ENCODE measurements at places on chromosomes 13 and 19.
A peak's percentile ranks its signal among the peaks of the same experiment; 100 is the strongest.

- peak; percentile 60 for DNase-seq
Observed at GRCh38 chr19:10968527-10969135, 7.8 kb downstream of the SMARCA4 start.

DNA sequence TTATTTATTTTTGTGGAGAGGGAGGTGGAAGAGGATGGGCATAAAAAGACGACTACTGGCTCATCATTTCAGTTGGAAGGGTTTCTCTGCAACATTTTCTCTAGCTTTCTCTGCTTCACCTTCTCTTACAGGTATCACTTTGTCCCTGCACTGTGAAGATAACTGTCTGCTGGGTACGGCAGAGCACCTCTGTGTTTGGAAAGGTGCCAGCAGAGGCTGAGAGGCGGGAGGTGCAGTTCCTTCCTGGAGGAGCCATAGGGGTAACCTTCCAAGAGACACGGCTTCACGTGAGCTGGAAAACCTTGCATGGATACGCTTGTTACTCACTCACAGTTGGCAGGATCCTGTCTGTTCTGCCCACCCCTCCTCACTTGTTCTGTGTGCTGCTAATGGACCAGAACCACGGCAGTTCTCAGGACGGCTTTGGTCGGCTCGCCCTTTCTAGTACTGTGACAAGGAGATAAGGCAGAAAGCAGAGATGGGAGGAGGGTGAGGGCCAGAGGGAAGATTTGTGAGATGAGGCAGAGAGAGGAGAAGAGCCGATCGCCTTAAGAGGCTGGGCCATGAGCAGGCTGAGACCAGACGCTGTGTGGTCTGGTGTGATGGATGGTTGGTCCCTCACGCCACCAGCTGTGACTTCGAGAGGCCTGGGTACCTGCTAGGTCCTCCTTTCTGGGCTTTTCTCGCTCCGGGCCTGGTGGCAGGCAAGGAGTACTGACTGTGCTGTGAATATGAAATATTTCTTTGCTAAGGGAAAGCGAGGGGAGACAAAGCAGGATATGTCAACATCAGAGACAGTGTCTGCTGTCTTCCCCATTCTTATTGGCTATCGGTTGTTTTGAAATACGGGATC is 66.8 kb downstream of the MRPL57 start:
- DNase-seq, result no peak

- no peak for DNase-seq
Observed at GRCh38 chr19:19548915-19549759, 11.1 kb downstream of the CILP2 start.

DNA sequence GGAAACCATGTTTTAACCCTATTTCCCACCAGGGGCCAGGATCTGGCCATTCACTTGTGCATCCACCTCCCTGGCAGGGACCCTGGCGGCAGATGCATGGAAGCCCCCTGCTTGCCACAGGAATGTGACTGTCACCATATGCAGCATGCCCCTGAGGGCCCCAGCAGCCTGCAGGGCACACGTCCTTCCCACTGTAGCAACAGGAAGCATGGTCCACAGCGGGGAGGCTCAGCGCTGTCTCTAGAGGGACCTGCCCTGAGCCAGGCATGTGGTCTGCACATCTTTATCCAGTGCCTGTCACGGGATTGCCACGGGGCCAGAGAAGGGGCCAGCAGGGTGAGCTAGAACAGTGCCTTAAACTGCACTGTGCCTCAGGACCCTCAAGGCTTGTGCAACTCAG is 34.9 kb upstream of the MCF2L start:
- DNase-seq, result no peak

GRCh38 chr19:12314553-12314952 is 18.9 kb downstream of the ZNF563 start:
- no peak for DNase-seq

- DNase-seq, result no peak
Observed at GRCh38 chr19:33953023-33953422, 156.4 kb downstream of the KCTD15 start.

DNA sequence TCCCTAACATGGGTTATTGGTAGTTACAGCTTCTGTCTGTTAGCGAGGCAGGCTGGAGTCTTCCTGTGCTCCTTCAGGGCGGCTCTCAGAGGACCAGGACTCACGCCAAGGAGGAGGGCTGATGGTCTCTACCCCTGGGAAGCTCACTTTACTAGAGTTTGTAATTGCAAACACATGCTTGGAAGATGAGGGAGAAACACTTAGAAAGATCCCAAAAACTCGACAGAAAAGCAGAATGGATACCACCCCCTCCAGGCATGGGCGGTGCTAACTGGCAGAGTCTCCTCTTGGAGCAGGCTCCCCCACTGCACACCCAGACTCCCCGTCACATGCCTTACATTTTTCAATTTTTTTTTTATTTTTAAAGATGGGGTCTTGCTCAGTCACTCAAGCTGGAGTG is 62.0 kb downstream of the PARP4 start:
- DNase-seq, result no peak

GRCh38 chr13:34914416-34914815 is 27.7 kb upstream of the NBEA start:
- no peak for DNase-seq

DNA sequence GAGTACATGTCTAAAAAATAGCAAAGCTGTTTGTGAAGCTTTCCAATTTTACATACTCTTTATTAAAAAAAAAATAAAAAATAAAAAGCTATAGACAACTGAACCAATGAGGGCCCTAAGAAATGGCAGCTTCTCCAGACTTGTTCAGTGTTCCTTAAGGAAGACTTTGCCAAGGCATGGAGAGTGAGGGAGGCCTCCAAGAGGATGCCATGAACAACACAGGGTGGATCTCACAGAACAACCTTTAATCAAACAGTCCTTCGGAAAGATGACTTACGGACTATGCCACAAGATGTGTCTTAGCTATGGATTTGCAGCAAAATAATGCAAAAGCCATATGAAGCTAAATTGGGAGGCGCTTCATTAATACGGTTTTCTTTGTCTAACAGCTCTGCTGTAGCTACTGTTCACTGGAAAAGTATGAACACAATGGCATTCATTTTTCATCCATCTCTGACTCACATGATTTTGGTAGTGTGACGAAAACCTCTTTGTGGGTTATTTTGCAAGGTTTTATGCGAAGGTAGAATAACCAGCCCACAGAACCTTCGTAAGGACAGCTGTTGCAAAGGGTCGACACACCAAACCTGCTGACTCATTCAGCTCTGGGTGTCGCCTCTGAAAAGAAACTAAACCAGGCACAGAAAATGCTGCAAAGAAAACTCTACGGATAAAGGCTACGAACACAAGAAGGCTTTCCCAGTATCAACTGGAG is 27.7 kb downstream of the EFNB2 start:
- DNase-seq, result no peak

GRCh38 chr19:41264581-41265394 is 616 bp downstream of the HNRNPUL1 start:
- DNase-seq, result peak; percentile 20

- no peak for DNase-seq
Observed at GRCh38 chr13:109431217-109431616, 355.2 kb downstream of the IRS2 start.

DNA sequence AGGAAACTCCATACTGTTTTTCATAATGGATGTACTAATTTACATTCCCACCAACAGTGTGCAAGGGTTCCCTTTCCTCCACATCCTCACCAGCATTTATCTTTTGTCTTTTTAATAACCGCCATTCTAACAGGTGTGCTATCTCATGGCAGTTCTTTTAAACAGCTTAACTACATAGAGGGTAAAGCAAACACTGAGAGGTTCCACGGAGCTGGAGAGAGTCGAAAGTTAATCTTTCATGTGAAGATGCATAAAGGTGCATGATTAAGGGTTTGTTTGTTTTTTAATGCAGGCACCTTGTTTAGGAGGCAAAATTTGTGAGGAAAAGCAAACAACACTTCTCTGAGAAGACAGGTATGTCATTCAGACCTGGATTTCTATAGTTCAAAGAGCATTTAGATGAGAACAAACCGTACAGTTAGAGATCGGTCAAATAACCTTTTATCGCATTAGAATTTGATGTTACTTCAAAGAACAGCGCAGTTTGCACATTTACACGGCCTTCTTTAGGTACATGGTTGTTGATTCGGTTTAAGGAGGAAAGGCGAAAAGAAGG is 193.9 kb downstream of the RBM26 start:
- DNase-seq, result peak; percentile 16

DNA sequence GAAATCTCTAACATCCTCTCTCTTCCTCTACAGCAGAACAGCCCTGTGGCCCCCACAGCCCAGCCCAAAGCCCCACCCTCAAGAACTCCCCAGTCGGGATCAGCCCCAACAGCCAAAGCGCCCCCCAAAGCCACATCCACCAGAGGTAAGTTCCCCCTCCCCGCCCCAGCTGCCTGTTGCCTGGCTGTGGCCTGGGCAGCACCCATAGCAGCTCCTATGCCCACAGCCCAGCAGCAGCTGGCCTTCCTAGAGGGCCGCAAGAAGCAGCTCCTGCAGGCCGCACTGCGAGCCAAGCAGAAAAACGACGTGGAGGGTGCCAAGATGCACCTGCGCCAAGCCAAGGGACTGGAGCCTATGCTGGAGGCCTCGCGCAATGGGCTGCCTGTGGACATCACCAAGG is 14.5 kb downstream of the CC2D1A start:
- no peak for DNase-seq

GRCh38 chr13:99085139-99085807 is 107.4 kb upstream of the DOCK9 start:
- DNase-seq, result no peak

GRCh38 chr13:22012686-22013085 is 341.8 kb downstream of the FGF9 start:
- DNase-seq, result no peak

DNA sequence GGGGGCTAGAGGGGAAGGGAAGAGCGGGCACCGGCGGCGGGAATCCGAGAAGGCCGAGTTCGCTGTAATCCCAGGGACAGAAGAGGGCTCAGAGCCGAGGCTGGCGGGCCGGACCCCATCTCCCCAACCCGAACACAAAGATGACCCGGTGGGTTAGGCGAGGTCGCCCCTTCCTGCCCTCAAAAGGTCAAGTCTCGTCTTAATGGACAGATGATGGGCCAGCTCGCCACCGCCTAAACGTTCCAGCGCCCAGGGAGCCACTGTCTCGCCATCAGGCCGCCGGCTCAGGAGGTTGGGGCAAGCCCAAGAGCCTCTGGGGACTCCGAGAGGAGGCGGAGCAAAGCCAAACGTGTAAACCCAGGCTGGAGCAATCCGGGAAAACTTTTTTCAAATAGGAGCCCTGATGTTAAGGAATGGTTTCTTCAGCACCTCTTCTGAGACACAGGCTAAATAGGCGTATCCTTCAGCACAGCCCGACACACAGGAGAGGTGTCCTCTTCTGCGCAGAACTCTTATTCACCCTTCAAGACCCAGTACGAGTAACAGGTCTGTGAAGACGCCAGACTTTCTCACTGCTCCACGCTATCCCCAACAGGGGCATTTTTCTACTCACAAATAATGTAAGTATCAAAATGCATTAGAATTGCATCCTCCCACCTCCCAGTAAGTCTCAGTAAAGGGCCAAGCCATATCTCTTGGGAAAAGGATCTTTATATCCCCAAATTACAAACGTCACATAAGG is 6.3 kb upstream of the POU4F1 start:
- no peak for DNase-seq

DNA sequence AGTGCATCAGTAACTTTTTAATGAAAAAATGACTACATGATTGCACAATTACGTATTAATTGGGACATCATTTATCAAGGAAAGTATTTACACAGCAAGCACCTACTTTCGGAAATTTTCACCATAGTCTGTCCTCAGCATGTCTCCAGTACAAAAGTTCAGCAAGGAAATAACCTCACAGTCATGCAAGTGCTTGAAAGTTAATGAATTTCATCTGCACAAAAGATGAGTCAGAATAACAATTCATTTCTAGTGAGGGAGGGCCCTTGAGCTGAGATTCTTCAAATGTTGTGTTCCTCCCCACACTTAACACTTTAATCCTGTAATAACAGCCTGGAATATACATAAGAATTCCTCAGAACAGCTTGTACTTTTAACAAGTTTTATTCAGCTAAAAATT is 49.0 kb upstream of the OXGR1 start:
- no peak for DNase-seq

Measured in NCI-H1105 (cell line).